ENCODE measurements at places on chromosomes 2 and 18.
A peak's percentile ranks its signal among the peaks of the same experiment; 100 is the strongest.

- DNase-seq: peak; percentile 6
These were observed 395.4 kb upstream of the ACVR2A start for GRCh38 chr2:147449323-147449991.

GRCh38 chr18:42437646-42438045 is 482.6 kb downstream of the PIK3C3 start:
- no peak for DNase-seq

DNA sequence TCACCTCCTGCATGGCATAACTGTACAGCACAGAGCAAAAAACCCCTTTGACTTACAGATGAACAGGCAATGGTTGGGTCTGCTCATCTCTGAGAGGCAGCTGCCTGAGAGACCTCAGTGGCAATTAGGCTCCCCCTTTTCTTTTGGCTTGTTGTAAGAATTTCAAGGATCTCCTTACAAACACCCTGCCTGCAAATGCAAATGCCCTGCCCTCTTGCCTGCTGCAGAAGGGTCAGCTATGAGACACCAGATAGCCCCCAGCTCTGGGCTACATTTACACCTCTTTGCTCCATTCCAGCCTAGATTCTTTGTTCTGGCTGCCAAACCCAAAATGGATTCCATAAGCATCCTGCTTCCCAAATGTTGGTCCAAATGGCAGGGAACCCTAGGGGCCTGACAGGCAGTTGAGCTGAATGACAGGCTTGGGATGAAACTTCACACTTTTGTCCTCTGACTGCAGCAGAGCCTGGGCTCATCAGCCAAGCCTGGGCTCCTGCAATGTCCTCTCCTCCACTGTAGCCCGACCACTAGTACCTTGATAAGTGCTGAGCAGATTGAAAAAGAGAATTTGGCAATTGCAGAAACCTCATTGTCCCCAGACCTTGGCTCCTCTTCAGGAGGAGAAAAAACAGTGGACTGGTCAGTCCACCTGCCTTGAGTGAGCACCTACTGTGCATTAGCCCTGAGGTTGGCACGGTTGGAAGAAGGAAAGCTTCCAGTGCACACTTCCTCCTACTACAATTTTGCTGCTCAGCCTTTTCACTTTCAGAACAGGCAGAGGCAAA is 678.3 kb downstream of the BCL11A start:
- no peak for DNase-seq

GRCh38 chr18:73784853-73785252 is 362.8 kb downstream of the FBXO15 start:
- no peak for DNase-seq

DNA sequence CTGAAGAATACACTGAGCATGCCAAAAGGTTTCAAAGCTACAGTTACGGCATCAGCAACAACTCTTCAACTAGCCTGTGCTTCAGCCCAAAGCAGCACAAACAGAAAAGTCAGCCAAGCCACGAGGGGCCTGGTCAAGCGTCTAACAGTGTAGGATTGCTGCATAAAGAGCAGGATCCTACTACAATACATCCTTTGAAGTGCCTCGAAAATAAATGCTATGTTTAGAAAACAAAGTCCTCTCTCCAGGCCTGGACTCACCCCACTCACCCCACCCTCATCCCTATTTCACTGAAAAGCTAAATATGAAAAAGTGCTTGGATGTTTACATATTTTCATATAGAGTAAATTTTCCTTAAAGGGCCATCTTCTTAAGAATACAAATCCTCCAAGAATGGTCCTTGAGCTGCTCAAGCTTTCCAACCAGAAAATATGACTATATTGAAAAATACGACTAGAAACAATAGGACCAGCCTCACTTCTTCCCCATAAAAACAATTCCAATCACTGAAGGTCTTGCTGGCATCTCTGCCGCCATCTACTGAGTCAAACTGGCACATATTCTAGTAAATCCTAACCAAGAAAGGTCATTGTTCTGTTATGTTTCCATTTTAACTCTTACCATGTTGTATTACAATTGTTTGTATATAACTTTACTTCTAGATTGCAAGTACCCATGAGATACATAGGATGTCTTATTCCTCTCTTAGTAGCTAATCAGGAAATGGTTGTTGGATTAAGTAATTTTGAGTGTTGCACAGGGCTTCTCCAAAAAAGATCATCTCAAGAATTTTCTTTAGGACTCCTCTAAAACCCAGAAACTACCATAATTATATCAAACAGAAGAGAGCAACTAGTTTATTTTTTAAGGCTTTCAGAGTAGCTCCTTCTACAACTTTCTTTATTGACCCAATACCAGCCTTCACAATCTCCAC is 63.6 kb downstream of the CLHC1 start:
- DNase-seq: peak; percentile 11

DNA sequence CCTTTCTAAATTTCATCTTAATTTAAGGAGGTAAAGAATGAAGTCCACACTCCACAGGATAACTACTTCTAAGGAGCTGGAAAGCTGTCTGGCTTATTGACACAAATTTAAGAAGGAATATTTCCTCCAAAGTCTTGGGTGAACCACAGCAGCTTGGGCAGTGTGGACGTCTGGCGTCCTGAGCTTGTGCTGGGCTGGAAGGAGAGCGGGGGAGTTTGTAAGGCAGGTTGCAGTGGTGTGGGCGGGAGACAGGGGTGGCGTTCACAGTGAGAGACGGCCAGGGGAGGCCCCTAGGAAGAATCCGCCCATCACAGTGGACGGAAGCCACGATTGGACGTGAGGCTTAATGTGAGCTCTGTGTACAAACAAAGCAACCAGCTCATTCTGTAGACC is 25.7 kb downstream of the ADI1 start:
- DNase-seq: no peak

DNA sequence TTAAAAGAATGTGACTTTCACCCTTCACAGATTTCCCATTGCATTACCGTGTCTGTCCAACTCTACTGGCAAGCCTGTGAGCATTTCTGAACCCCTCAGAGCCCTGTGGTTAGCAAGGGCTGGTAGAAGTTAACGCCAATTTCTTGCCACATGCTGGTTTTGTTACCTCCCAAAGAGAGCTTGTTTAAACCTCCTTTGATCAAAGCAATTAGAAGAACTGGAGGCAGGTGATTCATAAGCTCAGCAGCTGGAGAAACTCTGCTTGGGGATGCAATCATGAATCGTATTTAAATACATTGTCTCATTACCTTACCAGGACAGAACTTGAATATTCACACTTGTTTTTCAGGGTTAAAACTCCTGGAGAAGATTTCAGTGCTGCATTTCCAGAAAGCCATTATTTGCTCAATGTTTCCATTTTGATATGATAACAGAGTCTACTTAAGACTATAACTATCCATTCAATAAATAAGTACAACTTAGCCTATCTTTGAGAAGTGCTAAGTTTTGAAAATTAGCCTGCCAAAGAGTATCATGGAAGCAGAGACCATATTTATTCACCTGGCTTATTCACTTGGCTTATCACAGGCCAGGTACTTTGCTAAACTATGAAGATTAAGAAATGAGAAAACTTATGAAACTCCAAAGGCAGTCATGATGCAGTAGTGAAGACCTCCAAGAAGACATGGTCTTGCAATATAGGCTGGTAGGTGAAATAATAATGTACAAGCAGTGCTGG is 292.8 kb downstream of the INSIG2 start:
- DNase-seq: no peak

GRCh38 chr18:32439802-32440201 is 30.9 kb downstream of the GAREM1 start:
- DNase-seq: no peak

DNA sequence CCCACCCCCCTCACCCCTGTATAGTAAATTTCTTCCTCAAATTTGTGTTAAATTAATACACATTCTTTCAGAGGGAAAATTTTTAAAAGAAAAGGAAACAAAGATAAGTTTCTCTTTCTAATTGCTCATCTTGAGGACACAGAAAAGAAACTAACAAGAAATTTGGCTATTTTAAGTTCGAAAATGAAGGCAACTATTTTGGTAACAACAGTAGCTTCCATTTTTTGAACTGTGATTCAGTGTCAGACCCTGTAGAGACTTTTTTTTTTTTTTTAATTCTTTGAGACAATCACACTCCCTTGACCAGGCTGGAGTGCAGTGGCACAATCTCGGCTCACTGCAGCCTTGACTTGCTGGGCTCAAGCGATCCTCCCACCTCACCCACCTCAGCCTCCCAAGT is 194.9 kb downstream of the SS18 start:
- no peak for DNase-seq

DNA sequence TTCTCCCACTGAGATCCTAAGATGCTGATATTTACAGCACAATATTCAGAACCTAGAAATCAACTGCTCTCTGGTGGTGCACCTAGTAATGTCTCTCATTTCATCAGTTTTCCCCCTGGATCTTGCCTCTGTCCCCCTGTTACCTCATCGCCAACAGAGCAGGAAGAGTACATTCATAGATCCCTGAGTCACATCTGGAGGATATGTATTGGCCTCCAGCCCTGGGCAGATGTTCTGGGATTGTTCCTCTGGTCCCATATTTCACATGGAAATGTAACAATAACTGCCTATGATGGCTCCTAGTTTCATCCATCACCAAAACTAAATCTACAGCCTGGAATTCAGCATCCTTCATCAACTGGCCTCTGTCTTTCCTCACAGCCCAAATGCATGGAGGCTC is 278.8 kb upstream of the SLC14A2 start:
- DNase-seq: no peak

DNA sequence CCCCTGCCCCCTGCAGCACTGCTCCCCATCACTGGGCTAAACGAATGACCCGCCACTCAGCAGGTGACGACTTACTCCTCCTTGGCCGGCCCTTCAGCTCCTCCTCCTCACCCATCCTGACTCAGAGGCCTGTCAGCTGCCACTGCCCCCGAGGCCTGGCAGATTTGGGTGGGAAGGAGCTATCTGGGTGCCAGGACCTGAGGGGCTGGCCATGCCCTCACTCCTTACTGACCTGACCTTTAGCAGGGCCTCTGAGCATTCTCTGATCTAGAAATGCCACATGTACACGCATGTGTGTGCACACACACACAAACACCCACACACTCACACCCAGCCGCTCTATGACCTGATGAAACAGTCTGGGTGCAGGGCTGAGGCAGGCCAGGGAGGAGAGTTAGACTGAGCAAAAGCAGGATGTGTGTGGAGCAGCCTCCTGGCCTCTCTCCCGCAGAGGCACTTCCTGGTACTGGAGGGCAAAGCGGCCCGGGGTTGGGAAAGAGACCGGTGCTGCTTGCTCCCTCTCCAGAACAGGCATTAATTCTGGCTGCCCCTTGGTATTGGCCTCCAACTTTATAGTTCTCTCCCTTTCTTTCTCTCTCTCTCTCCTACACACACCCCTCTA is 68.0 kb downstream of the ZFP36L2 start:
- DNase-seq: no peak

- no peak for DNase-seq
These were observed 157.4 kb downstream of the FHOD3 start for GRCh38 chr18:36454848-36455458.

- no peak for DNase-seq
These were observed 9.6 kb downstream of the CDH7 start for GRCh38 chr18:65760457-65760856.

- no peak for DNase-seq
These were observed 4.5 kb upstream of the STK11IP start for GRCh38 chr2:219593154-219593553.

GRCh38 chr2:61327173-61327572 is 143.7 kb downstream of the USP34 start:
- DNase-seq: no peak
